ENCODE measurements at places on chromosomes 2 and 18.
A peak's percentile ranks its signal among the peaks of the same experiment; 100 is the strongest.

DNA sequence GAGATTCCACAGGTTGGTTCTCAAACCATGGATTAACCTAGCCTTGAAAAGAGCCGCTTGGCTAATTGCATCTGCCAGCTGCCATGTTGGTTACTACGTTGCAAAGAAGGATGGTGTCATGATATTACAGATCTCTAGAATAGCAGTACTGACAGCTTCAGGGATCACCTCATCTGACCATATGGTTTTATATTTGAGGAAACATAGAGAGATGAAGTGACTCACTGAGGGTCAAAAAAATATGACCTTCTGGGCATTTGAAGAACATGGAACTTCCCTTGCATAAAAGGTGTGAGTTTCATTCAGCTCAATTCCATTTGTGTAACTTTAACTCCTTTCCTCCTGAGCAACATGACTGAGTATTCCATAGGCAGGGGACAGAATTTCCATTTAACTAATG is 242.3 kb downstream of the SETBP1 start:
- DNase-seq, result no peak

- no peak for DNase-seq
Observed at GRCh38 chr18:9683418-9684396, 24.4 kb upstream of the RAB31 start.

DNA sequence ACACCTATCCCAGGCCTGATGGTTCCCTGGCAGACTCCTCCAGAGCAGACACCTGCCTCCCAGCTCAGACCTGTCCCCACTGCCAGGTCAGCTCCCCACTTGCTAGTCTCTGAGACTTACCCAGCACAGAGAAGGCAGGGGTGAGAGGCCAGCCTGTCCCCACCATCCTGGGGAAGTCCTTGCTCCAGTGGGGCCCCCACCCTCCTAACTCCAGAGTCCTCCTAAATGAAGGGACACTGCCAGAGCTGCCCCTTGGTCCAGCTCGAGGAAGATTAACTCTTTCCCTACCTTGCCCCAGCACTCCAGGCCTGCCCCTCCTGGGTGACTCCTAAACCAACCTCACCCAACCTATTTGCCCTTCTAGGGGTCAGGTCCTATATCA is 30.4 kb upstream of the TNS1 start:
- DNase-seq, result no peak

DNA sequence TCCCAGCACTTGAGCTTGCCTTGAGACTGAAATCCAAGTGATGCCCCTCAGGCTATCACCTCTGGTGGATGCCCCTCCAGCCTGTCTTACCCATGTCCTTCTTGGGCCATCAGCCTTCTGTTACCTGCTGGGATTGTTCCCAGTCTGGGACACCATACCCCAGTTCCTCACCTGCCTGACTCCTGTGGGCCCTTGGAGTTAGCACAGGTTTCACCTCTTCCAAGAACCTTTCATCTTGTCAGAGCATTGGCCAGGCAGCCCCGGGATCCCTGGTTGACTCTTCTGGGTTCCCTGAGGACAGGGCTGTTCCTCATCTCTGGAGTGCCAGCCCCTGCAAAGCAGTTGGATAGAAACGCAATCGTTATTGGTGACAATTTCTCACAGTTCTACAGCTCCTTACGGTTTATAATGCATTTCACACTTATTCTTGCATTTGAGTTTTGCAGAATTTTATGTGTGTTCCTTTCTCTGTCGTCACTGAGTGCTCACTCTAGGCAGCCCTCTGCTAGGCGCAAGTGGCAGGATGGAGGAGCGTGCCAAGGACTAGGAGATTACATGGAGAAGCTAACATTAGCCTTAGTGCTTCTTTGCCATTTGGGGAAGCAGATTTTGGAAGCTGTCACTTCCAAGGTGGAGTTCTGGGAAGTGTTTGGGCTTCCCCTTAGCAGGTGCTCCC is 139.7 kb downstream of the DDX1 start:
- DNase-seq, result no peak

DNA sequence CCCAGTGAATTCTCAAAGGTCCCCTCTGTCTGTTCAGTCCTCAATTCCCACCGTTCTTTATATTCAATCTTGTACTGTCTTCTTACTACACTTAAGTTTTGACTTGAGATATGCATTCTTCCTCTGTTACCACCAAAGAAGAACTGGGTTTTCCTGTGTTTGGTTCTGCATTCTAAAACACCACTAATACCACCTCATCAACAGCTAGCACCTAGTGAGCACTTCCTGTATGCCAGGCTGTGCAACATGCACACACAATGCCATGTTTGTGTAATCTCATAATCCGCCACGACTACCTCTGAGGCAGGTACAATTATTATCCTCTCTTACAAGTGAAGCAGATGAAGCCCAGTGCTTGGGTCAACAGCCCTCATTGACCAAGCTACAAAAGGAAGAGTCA is 11.8 kb upstream of the CTAGE1 start:
- no peak for DNase-seq

DNA sequence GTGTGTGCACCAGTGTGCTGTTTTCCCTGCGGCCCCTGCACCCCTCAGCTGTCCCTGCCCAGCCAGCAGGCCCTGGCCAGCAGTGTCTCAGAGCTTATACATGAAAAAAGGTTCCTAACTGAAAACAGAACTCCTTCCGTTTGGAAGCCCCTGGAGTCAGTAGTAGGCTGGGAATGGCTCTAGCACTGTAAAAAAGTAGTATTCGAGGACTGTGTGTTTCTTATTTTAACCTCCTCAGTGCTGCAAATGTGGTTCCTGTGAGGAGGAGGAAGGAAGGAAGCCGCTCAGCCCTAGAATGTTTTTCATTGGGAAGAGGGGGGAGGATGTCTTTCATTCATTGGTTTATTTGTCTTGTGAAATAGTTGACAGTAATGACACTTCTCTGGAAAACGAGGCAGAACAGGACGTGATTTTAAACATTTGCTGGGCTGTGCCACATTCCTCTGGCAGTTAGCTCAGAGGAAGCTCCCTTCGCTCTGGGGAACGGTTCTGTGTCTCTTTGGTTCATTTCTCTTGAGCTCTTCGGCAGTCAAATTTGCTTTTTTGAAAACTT is 103.5 kb downstream of the SPTBN1 start:
- DNase-seq, result no peak

DNA sequence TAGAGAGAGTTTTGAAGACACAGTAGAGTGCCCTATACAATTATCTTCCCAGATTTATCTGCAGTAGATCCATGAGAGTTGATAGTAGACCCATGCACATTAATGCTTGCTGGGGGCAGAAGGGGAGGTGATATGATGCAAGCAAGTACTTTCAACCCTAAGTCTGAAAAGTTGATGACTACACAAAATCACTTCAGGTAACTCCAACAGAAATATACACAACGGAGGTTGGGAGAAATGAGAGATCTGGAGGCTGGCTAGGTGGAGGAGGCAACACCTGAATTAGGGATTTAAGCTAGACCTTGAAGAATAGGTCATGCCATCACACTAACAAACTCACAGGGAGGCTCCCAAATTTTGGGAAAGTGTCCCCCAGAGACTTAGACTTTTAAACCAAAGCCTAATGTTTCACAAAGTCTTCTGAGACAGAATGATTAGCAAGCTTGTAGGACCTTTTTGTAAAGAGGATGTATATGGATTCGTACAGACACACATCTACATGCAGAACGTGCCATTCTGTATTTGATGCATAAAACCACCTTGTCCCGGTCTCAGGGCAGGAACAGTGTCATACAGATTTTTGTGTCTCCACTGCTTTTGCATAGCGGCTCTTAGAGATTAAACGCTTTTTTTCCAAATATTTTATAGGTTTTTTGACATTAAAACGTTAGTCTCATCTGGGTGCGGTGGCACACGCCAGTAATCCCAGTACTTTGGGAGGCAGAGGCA is 937 bp upstream of the STAMBP start:
- no peak for DNase-seq

- no peak for DNase-seq
Observed at GRCh38 chr2:162212366-162212765, 30.9 kb downstream of the FAP start.

GRCh38 chr2:134852518-134852917 is 14.1 kb downstream of the ACMSD start:
- DNase-seq, result no peak

DNA sequence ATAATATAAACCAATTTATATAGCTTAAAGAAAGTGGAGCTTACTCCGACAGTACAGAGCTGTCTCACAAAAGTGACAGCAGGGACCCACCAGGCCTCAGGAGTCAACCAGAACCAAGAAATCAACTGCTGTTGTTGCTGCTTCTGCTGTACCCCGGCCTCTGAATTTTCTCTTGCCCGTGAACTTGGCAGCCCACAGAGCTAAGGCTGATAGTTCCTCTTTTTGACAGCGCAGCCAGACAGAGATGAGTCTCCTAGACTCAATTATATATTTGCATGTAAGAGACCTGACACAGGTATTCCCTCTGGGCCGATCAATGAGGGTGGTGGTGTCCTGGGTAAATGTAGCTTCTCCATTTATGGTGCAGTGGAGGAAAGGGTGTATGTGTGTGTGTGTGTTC is 109.4 kb downstream of the KCTD1 start:
- DNase-seq, result no peak

DNA sequence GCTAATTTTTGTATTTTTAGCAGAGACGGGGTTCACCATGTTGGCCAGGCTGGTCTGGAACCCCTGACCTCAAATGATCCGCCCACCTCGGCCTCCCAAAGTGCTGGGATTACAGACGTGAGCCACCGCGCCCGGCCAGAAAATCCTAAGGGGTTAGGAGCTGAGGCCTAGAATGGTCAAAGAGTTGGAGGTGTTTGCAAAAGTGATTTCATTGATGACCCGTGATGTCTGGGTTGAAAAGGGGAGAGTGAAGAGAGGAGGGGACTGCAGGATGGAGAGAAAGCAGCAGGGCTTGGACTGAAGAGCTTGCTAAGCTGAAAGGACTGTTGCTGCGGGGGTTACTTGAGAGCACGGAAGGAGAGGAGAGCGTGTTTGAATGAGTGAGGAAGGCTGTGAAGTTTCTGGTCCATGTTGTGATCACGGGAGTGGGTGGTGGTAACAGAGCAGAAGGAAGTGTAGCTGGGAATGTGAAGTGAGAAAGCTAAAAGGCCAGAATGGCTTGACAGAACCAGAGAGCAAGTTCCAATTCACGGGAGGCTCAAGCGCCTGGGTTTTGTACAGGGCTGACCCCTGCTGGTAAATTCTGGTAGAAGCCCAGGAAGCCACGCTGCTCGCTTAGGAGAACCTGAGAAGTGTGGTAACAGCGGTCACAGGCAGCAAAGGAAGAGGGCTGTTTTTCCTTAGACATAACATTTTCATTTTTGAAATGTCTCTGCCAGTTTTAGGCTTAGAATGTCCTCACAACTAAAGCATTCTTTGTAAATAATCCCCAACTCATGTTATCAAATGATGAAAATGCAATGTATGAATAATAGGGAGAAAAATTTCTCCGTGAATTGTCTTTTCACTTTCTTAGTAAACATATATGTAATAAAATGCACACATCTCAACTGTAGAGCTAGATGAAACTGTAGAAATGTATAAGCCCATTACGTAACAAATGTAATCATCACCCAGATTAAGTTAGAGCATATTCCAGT is 40.5 kb upstream of the ACTR2 start:
- peak; percentile 49 for DNase-seq

GRCh38 chr18:6714010-6714409 is 15.5 kb upstream of the ARHGAP28 start:
- no peak for DNase-seq

- no peak for DNase-seq
Observed at GRCh38 chr2:24399434-24400206, 39.3 kb upstream of the ITSN2 start.

GRCh38 chr2:85148190-85148589 is 15.0 kb downstream of the TCF7L1 start:
- no peak for DNase-seq

- no peak for DNase-seq
Observed at GRCh38 chr2:83665154-83665553, 793.9 kb downstream of the SUCLG1 start.

GRCh38 chr18:70151614-70152013 is 53.9 kb downstream of the RTTN start:
- DNase-seq, result no peak

Measured in effector CD4-positive, alpha-beta T cell (primary cell).